Caki2 (cell line): ENCODE measurements at places on chromosomes 5 and 9. TPM values are rescaled to one million over a fixed set of nuclear protein-coding genes. Genes with fewer than 3 reads are reported as not detected.

Gene ZBED3
- 0.14 TPM in 1 of 2 replicates, not detected in the other for total RNA-seq

Gene TNFSF15
- 0.07 and 0.98 TPM in 2 replicates for total RNA-seq

Gene FOXI1
- not detected in 2 replicates for total RNA-seq

Gene N4BP3
- total RNA-seq, result 1.8 and 6.2 TPM in 2 replicates

Gene RHOBTB3
- 22.0 and 24.7 TPM in 2 replicates for total RNA-seq

Gene CDO1
- not detected in 2 replicates for total RNA-seq

DNA sequence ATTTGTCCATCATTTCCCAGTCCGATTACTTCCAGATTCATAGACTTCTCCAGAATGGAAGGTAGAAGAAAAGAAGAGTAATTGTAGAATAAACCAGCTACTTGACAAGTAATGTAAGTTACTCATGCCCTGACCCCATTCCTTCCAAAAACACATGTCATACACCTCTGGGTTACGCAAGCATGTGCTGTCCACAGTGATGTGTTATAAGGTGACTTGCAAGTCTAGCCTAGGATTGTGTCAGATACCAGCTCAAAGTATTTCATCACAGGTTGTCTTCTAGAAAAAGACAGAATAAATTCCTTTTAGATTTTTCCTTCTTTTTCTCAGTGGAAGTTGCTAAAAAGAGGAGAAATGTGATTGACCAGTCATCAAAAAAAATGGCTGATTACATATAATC lies 8.0 kb upstream of the TLR4 start:
- no peak for DNase-seq

GRCh38 chr9:112905084-112905483 lies 14.4 kb upstream of the SLC46A2 start:
- DNase-seq, result no peak

DNA sequence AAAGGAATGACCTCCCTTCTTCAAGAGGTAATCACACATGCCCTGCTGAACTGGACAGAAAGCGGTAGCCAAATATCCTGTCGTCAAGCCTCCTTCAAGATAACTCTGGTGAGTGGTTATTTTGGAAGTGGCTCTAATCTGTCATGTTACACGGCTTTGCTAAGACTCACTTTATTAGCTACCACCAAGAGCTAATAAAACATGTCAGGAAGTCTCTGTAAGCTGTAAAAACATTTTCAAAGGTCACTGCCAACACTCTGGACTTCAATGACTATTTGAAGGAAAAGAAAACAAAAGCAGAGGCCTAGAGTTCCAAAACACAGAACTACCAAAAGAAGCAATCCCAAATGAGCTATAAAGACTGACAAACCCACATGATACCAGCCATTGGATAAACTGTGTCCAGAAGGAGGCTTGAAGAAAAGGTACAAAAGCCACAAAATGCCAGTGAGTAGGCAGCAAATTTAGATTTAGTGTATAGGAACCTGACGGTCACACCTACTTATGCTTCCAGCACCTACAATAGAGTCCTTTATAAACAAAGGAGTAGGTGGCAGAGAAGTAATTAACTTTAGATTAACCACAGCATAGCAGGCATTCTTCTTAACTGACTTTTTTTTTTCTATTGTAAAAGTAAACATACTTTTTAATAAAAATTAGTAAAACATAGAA lies 97.3 kb upstream of the EQTN start:
- DNase-seq, result no peak

DNA sequence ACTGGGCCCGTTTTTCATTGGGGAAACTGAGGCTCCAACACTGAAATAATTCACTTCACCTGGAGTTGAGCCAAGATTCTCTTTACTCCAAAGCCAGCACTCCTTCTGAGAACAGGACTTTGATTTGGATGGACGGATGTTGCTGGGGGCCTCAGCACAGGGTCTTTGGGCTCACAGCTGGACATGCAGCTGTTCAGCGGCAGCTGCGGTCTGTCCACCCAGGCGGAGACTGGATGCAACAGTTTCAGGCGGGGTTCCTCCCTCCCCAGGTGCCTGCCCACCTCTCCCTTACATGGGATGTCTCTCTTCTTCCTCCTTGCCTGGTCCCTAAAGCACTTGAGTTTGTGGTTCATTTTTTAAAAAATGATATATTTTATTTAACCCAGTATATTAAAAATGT lies 219.0 kb upstream of the IRX4 start:
- DNase-seq, result no peak

DNA sequence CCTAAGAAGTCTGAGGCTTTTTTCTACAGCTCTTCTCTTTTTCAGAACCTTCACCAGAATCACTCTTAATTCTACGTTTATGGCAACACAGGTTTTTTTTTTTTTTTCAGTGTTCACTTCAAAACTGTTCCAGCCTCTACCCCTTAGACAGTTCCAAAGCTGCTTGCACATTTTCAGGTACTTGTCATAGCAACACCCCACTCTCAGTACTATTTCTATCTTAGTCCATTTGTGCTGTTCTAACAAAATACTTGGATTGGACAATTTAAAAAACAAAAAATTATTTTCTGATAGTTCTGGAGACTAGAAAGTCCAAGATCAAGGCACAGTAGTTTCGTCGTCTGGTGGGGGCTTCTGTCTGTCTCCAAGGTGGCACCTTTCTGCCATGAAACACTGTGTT lies 340.9 kb upstream of the RPS23 start:
- DNase-seq, result no peak

DNA sequence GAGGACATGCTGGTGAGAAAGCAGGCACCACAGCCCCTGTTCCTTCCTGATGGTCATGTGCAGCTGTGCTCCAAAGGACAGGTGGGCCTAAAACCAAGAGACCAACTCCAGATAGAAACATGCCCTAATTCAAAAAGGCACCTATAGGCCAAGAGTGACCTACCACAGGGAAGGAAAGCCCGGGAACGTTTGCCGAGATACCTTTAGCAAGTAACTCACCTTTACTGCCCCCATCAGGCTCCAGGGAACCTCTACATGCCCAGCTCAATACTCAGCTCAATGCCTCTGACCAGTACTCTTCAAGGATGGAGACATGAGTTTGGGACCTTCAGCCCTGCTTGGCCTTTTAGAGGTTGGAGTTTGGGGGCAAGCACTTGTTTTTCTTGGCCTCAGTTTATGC lies 172.8 kb upstream of the FSTL4 start:
- DNase-seq, result no peak

- DNase-seq, result no peak
These were observed 26.0 kb downstream of the GOLGA1 start for GRCh38 chr9:124914753-124915405.

DNA sequence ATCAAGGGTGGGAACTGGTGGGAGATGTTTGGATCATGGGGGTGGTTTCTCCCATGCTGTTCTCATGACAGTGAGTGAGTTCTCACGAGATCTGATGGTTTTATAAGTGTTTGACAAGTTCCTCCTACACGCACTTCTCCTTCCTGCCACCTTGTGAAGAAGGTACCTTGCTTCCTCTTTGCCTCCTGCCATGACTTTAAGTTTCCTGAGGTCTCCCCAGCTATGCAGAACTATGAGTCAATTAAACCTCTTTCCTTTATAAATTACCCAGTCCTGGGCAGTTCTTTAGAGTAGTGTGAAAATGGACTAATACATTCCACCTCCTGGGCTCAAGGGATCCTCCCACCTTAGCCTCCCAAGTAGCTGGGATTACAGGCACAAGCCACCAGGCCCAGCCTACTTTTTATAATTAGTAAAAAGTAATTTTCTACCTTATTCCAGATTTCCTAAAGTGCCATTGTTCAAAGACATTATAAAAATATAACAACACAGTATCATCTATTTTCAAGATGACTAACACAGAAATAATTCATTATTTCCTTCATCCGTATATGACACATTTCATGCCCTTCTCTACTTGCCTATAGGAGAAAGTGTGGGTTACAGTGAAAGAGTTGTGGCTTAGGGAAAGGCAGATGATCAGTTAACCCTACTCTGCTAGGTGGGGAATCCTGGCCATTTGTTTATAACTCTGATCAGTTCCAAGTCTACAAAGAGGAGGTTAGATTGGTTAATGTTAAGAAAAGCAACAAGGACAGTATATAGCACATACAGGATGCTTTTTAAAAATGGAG lies 99.9 kb downstream of the TTC39B start:
- no peak for DNase-seq

- no peak for DNase-seq
These were observed 3.4 kb upstream of the F12 start for GRCh38 chr5:177412603-177413233.

DNA sequence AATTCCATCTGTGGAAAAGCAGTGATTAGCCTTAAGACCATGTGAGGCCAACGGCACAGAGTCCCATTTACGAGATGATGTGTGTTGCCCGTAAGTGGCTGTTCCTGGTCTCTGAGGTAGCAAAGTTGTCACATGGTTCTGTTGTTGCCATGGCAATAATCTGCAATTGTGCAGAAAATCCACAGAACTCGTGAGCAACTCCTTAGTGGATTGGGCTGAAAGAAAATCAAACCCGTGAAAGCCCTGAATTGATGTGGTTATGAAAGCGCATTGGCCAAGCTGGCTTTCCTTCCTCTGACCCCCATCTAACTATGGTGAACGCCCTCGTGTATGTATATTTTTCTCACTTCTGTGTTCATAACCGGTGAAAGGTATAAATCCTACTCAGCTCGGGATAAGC lies 614.7 kb downstream of the EBF1 start:
- DNase-seq, result no peak

- no peak for DNase-seq
These were observed 196.3 kb downstream of the PAX5 start for GRCh38 chr9:36837431-36838405.

DNA sequence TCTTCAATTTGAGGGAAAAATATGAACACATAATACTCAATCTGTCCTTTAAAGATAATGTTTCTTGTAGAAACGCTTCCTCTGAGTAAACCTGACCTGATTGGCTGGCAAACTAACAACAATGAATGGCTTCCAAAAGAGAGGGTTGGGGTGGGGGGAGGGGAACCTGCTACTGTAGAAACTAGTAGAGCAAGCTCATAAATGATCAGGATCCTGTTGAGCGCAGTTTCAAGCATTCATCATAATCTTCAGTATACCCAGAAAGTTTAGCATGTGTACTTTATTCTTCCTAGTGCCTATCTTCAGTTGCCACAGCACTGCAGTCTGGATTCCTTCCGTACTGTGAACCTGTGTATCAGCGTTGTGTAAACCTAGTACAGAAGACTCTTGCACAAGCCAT lies 63.0 kb upstream of the FCHO2 start:
- DNase-seq, result no peak

- DNase-seq, result no peak
These were observed 168.8 kb upstream of the IRX2 start for GRCh38 chr5:2920312-2920711.

DNA sequence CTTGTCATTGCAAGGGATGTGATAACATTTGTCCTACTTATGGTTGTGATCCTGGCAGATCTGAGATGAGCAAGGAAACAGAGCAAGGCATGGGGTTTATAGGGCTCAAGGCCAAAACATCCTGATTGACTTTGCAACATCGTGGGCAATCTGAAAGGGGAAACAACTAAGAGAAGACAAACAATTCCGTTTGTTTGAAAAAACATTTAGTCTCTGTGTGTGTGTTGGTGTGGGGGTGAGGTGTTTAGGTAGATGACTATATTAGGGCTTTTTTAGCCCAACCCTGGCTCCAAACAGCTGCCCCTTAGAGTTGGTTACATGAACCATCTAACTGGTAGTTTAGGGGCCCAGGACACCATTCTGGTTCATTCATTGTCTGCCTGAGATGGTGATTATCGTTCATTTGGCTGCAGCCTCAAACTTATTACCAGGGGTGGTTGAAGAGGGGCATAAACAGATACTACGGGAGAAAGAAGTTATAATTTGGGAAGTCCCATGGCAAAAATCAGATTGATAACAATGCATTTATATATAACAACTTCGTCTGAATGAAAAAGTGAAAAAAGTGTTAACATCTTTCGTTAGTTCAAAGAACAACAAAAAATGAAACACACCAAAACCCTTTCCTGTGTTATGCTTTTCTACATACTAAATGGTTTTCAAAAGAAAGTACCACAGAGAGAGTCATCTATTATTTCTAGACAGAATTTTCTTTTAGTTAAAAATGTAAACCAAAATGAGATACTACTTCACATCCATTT lies 5.7 kb downstream of the FYB1 start:
- no peak for DNase-seq

DNA sequence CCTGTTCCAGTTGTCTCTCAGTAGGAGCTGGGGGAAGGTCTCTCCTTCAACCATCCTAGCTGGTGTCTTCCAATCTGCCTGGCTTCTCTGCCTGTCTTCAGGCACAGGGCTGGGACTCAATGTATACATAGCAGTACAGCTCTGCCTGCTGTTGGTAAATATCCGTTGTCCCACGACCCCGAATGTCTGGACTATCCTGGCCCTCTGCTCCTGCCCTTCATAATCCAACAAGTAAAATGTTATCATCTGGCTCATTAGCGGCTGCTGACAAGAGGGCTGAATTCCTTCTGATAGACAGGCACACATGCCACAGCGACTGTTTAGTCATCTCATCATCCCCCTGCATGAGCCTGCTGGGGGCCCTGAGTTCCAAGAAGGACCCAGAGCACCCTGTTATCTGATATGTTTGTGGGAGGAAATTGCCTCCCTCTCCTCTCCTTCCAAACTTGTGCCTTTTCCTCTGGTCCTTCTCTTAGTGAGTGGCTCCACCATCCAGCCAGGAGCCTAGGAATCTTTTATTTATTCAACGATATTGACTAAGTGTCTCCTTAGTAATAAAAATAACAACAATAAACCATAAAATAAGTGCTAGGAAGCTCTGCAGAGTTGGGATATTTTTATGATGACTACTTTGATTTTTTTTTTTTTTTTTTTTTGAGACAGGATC lies 29.5 kb upstream of the TGFBR1 start:
- DNase-seq, result no peak

DNA sequence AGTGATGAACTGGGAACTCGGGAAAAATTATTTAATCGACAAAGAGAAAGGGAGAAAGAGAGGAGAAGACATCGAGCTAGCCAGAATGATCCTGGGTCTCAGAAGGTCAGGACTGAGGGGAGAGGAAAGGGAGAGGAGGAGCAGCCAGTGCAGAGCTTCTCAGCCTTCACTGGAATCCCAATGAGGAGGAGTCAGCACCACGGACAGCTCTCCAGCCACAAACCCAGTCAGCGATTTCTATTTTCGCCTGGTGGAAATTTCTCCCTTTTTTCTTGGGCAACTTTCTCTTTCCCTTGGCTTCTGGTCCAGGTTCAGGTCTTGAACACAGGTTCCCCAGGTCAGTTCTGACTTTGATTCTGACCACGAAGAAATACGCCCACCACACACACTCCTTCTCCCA lies 1.6 kb upstream of the BRINP1 start:
- DNase-seq, result peak; percentile 40
